ENCODE measurements at places on chromosomes 16 and 17.
A peak's percentile ranks its signal among the peaks of the same experiment; 100 is the strongest.

DNA sequence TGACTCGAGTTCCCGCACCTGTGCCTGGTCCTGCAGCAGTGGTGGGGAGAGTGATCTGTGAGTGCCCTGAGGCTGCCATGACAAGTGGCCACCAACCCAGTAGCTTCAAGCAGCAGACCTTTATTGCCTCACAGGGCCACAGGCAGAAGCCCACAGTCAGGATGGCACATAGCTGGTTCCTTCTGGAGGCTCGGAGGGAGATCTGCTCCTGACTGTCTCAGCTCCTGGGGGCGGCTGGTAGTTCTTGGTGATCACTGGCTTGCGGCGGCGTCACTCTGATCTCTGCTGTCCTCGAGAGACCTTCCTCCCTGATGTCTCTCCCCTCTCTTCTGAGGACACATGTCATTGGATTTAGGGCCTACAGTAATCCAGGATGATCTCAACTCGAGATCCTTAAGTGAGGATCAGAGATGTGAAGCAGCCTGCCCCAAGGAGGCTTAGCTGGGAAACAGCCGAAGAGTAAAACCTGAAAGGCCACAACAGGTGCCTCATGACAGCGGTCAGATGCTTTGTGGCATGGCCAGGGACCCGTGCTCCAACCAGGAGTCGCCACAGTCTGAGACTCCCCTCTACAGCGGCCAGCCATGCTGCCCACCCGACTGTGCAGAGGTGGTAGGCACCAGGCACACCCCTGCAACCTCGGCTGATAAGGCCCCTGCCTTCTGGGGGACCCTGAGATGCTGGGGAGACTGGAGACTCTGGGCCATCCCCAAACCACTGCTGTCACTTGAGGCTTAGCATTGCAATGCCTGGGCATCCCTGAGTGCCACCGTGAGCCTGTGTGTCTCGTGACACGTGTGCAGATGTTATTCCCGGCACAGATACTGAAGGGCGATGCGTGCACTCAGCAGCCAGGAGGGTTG is 30.0 kb upstream of the SLC38A10 start:
- no peak for DNase-seq

DNA sequence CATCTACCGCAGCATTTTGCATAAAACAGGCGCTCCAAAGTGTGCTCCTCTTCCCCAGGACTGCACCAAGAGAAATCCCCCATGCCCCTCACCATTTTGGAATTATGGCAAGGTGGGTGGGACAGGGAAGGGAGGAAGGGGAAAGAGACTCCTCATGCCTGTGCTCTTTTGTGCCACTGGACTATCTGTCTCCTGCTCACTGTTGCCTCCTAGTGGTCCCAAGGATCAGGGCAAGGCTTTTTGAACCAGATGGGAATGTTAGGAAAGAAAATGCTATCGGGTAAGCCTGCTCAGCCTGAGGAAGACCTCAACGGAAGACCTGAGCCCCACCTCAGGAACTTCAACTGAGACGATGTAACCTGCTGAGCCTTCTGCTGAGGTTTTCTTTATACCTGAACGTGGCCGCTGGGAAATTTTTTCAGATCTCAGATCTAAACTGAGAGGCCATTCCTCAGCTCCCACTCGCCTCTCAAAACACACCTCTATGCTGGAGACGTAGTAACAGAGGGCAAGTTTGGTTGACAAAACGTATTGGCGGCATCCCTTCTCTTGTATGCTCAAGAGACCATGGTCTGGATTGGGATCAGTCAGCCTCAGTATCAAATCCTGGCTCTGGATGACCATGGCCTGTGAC is 58.3 kb downstream of the SPACA3 start:
- no peak for DNase-seq

GRCh38 chr17:47685556-47686275 is 8.2 kb upstream of the TBKBP1 start:
- no peak for DNase-seq

GRCh38 chr16:49469311-49469670 is 95.7 kb downstream of the C16orf78 start:
- no peak for DNase-seq

DNA sequence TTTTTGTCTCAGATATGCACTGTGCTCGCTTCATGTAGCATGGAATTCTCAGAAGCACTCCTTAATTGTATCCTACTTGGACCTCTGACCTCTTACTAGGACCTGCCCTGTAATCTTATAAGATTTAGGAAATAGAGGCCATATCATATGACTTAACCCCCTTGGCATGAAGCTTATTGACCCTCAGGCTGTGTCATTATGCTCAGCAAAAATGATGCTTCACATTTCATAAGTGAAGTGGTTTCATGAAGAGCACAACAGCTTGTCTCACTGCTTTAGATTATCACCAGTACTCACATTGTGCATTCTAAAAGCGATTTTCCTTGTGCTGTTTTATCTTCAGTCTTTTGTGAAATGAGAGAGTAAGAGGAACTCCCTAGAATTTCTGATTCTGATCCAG is 6.4 kb downstream of the PHKB start:
- no peak for DNase-seq

DNA sequence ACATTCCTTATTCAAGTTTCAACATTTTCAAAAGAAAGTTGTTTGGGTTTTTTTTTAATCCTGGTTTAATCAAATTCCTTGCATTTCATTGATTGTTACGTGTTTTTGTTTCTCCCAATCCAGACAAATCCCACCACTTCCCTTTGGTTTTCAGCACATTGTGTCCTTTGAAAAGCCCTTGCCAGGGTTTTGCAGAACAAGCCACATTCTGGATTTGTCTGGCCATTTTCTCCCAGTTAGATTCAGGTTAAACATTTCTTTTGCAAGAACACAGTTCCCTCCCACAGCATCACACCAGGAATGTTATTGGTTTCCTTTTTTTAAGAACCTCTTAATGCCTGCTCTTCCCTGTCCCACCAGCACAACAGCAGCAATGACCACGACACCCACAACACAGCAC is 278.0 kb upstream of the SALL1 start:
- DNase-seq = no peak

GRCh38 chr17:81084680-81085419 is 49.9 kb downstream of the BAIAP2 start:
- DNase-seq = no peak

DNA sequence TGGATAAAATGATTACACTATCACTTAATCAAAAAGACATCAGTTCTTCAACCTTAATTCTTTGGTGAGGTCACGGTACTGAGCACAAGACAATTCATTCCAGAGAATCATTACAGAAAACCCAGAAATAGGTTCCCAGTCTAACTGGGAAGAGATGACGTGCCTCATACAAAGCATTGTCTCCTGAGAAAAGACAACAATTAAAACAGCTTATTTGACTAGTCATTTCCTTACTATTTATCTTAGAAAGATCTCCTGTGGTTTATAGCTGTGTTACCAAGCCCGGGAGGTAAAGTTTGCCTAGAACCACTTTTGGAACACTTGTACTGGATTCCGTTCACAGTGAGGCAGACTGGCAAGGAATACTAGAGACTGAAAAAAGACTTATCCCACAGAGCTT is 5.1 kb downstream of the PHF12 start:
- DNase-seq = no peak

- DNase-seq = no peak
These were observed 317.1 kb downstream of the PHKB start for GRCh38 chr16:47778106-47778801.

DNA sequence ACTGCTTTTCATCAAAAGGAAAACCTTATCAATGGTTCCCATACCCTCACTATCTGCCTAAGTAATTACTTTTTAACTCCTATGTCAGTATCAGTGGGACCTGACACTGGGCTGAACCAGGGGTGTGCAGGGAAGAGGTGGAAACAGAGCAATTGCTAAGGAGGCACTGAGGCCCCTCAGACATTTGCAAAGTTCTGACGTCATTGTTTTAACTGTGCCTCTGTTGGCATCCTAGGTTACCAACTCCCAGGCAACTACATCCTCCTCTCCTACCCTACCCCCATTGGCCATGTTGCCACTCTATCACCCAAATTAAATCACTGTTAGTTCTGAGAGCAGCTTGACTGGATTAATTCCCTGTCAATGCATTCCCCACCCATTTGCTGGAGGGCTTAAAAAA is 8.0 kb upstream of the WWOX start:
- DNase-seq = no peak

DNA sequence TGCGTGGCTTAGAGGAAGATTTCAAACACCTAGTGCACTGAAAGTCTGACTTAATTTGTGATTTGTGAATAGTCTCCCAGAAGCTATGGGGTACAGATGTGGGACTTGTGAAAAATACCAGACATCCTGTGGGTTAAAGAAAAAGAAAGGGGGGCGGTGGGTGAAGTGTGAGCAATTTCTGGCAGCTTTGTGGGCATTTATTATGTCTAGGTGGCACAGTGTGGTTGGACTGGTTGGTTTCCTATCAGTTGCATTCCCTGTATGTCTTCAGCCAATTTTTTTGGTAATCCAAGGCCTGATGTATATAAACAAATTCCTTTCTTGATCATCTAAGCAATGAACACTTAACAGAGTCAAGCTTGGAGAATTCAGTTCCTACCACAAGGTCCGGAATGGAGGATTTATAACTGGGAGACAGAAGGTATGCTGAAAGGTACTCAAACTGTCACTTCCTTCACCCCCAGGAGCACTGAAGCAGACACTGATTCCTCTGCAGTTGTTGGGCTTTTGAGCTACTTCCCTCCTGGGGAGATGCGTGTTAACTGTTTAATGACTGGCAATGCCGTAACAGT is 211.6 kb downstream of the WWOX start:
- no peak for DNase-seq

DNA sequence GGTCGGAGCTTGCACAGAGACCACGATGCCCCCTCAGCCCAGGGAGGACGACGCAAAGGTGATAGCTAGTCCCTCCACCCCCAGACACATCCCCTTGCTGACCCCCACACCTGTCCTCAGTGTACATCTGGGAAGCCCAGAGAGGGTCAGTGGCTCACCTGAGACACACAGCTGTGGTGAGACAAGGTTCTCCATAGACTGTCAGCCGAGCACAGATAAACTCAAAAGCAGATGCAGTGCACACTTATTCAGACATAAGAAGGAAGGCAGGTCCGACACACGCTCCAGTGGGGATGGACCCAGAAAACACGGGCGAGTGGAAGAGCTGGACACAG is 19.6 kb downstream of the CBFA2T3 start:
- DNase-seq = no peak

DNA sequence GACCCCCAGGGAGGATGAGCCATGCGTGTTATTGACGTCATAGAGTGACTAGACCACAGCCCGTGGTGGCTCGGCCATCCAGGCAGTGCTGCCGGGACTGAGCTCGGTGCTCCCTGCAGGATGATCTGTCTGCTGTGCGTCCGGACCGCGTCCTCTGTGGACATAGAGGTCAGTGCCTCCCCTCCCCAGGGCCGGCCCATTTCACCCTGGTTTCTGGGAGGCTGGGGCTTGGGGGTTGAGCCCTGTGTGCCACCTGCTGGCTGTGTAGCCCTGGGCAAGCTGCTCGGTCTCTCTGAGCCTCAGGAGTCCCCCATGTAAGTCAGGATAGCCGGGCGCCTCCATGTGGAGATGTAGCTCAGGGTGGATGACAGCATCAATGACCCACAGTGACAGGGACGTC is 8.3 kb downstream of the TSC2 start:
- DNase-seq = no peak

DNA sequence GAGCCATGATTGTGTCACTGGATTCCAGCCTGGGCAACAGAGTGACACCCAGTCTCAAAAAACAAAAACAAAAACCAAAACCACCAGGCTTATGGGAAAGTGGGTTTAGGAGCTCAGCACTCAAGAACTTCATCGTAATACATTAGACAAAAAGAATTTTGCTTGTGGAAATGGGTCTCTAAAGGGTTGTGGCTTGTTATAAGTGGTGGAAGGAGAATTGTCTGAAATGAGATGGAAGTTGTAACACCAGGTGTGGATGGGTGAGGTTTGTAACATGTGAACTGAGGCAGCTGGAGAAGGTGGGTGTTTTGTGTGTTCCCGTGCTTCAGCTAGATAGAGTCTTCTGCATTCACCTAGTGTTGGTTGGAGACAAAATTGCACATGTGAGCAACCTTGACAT is 35.8 kb downstream of the CDH1 start:
- DNase-seq = no peak

DNA sequence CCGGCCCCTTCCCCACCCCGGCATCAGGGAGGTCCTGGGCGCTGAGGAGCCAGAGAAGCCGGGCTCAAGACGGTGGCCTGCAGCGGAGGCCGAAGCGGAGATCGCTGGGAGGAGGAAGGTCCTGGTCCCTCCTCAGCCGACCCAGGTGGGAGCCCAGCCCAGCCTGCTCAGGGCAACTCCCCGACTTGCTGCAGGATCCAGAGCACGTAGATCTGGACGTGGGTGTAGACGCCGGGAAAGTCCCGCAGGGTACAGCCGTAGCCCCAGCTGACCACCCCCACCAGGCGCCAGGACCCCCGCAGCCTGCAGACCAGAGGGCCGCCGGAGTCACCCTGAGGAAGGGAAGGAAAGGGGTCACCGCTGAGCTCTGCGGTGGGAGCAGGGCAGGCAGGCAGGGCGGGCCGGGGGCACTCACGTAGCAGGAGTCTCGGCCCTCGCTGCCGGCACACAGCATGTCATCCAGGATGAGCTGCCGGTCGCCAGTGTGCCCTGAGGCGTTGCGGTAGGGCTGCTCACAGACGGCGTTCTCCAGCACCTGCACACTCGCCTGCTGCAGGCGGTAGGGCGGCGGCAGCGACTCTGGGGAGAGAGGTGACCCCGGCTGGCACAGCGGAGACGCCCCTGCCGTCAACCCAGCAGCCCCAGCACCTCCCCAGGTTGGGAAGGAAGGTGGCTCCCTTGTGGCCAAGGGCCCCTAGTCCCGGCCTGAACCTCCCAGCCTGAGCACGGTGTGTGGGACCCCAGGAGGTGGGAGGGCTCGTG is 5.4 kb downstream of the TPSD1 start:
- no peak for DNase-seq

GRCh38 chr17:38585056-38585917 is 20.5 kb downstream of the SRCIN1 start:
- DNase-seq = no peak

- DNase-seq = no peak
These were observed 18.2 kb downstream of the CDK5RAP3 start for GRCh38 chr17:47989159-47989558.

- DNase-seq = no peak
These were observed 217.8 kb upstream of the IRX5 start for GRCh38 chr16:54712866-54713265.

DNA sequence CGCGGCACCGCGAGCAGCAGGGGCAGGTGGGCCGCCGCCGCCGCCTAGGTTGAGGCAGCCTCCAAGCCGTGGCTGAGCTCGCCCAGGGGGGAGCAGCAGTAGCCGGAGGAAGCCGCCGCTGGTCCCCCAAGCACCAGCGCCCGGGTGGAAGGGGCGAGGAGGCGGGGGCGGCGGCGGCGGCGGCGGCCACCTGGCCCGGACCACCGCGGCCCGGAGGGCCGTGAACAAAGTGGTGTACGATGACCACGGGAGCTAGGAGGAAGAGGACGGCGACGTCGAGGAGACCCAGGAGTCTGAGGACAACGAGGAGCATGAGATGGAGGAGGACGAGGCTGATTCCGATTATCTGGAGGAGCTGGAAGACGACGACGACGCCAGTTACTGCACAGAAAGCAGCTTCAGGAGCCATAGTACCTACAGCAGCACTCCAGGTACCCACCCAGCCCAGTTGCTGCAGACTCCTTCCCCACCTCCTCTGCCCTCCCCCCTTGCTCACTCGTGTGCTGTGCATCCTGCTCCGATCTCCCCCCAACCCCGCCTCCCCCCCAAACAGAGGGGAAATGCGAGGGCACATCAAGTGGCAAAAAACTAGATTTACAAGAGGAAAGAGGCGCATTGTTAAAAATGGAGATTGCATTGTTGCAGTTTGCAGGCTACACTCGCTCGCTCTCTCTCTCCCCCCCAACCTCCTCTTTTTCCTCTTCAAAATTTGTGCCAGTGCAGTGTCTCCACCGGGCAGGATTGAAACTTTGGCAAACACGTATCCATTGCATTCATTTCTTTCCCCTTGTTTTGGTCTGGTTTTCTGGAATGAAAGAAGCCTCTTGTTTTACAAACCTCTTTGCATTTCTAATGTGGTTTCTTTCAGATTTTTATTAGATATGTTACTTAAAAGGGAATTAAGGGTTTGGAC is 41.8 kb upstream of the AMZ2 start:
- DNase-seq = peak; percentile 61

All from naive thymus-derived CD4-positive, alpha-beta T cell (primary cell).